ENCODE measurements at places on chromosomes 2 and 18.

GRCh38 chr2:190311893-190312634 lies 7.6 kb downstream of the HIBCH start:
- DNase-seq, result no peak

- DNase-seq, result no peak
Measured at GRCh38 chr18:74281980-74282754, 9.6 kb downstream of the CYB5A start.

GRCh38 chr2:176018708-176019107 lies 16.6 kb upstream of the LNPK start:
- no peak for DNase-seq

- DNase-seq, result no peak
Measured at GRCh38 chr2:15973481-15974401, 33.4 kb downstream of the MYCN start.

DNA sequence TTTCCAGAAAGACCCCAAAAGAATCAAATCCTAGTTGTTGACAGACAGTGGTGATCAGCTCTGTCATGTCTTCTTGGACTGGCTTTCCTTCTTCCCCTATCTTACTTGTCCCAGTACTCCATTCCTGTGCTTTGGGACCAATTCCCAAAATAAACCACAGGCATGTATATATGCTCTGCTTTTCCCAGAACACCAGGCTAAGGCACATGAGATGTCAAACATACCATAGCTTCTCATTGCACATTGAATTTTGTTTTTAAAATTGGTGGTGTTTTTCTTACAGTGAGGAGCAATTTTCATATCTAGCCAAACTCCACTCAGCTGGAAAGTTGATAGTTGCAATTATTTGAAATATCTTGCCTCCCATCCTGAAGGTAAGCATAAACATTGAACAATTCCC lies 88.9 kb upstream of the RGPD4 start:
- no peak for DNase-seq

DNA sequence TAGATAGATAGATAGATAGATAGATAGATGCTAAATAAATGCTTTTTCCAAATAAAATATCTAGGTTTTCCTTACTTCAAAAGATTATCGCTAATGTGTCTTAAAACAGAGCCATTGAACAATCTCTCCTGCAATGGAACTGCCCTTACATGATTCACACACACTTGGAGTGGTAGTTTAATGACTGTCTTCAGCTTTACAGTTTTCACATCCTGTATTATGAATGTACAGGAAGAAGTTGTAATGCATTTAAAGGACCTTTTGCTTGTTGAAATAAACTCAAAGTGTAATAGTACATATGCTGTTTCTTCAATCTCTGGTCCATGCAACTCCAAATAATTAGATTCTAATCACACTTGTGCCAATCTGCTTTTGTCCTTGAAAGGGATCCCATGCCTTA lies 797.6 kb upstream of the CDH2 start:
- DNase-seq, result no peak

DNA sequence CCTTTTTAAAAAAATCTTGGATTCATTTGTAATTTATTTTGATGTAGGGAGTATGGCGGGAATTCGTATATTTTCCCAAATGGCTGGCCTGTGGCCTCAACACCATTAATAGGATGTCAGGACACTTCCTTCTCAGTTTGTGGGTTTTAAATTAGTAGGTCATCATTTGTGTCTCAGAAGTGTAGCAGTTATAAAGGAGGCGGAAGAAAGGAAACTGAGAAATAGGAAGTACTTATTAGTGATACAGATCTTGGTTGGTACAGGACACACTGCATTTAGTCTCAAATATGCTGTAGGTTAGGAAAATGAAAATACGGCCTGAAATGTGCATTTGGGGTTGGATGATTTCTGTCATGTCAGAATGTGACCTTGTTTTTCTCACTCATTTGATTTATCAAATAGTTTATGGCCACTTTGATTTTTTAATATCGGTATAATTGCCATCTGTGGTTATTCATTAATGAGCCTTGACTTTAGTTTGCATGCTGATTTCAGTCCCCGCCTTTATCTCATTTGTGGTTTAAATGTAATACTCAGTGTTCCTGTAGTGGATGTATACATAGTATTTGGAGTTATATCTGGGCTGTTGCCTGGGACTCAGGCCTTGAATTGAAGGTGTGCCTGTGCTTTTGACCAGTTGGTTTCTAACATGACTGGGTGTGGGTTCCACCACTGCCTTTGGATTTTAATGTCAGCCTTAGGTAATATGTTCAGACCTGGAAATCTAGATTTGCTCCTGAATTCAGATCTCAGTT lies 31.4 kb downstream of the ZCCHC2 start:
- DNase-seq, result no peak

- DNase-seq, result no peak
Measured at GRCh38 chr2:162315938-162316337, 2.5 kb downstream of the IFIH1 start.

- peak; percentile 24 for DNase-seq
Measured at GRCh38 chr2:233857511-233858141, 3.3 kb upstream of the HJURP start.

DNA sequence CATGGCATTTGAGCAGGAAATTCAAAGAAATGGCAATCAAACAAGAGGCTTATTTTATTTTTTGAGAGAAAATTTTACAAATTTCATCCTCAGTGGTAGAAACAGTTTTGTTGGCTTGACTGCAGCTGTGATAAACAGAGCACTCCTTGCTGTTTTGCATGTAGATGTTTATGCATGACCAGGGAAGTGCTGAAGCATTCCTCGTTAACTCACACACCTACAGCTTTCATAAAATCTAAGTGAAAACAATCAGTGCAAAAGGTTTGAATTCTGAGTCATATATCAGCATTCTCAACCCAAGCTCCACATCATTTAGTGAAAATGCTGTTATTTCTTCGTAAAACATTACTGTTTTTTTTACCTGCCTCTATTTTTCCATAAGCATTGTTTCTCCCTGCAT lies 146.6 kb upstream of the CCDC68 start:
- DNase-seq, result no peak

DNA sequence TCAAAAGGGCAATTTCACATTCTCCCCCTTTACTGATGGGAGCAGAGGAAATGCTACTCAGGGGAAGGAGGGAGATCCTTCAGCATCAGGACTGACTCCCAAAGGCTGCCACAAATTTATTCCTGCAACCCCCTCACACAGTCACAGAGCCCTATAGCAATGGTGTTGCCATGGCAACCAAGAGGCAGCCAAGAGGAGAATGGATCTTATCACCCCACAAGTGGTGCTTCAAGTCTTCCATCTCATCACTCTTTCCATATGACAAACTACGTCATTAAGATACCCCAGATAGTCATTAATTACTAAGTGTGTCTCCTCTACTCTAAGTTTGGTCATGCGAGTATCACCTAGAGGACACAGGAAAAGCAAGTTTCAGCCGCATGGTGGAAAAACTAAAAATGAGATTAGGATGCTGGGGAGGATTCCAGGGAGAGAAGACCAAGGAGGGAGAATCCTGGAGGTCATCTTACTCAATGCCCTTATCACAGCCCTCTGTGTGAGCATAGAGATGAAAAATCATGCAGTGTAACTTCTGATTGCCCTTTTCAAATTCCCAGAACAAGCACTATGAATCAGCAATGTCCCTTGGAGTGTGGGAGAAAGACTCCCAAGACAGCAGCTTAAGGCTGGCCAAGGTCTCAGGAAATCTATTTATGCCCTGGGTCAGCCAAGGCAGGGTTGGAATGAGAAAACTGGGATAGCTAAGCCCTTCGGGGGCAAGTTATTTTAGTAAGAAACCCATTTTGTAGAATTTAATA lies 885.7 kb upstream of the KLHL29 start:
- no peak for DNase-seq

DNA sequence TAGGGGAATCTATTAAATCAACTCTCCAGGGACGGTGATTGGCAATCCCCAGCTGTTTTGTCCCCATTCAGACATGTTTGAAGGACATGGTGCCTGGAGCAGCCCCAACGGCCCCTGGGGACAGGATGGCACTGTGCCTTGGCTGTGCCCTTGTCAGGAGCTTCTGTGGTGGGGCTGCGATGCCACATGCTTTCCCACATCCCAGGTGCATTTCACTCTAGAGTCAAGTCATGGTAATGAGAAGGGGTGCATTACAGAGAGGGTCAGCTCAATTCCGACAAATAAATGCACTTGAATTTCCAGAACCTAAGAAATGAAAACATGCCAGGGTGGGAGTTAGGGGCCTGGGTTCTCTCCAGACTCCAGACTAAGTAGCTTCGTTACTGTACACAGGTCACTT lies 289.4 kb upstream of the PXDN start:
- no peak for DNase-seq

- DNase-seq, result no peak
Measured at GRCh38 chr2:63189026-63189425, 138.4 kb downstream of the OTX1 start.

DNA sequence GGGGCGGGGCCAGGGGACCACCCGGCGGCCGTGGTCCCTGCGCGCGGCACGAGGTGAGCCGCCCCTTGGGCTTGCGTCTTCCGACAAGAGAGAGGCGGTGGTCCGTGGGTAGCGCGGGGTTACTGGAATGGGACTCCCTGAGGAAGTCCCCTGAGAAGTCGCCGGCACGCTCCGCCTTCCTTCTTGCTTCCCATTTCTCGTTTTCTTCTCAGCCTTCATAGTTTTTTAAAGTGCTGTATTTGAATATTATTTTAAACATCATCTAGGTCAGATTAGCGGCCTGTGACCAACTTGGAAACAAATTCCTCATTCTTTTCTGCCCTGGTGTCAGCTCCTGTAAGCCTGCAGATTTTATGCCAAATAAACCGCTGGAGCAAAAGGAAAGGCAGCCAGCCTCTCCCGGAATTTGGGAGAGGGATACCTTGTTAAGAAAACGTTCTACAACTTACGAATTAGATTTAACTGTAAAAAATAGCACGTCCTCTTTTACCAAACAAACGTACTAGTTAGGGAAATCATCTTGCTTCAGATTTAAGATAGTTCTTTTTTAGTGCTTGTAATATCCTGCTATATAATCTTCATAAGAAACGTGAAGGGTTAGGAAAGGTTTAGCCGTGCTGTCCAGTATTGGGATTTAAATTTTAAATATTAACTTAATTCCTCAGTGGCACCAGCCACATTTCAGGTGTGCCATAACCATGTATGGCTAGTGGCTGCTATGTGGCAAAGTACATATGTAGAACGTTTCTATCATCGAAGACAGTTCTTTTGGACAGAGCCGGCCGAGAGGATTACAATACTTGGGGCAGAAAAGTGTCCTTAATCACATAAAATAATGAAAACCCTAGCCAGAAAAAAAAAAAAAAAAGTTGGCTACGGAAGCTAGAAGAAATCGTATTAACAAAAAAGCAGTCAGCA lies 628 bp upstream of the PTPN2 start:
- no peak for DNase-seq

DNA sequence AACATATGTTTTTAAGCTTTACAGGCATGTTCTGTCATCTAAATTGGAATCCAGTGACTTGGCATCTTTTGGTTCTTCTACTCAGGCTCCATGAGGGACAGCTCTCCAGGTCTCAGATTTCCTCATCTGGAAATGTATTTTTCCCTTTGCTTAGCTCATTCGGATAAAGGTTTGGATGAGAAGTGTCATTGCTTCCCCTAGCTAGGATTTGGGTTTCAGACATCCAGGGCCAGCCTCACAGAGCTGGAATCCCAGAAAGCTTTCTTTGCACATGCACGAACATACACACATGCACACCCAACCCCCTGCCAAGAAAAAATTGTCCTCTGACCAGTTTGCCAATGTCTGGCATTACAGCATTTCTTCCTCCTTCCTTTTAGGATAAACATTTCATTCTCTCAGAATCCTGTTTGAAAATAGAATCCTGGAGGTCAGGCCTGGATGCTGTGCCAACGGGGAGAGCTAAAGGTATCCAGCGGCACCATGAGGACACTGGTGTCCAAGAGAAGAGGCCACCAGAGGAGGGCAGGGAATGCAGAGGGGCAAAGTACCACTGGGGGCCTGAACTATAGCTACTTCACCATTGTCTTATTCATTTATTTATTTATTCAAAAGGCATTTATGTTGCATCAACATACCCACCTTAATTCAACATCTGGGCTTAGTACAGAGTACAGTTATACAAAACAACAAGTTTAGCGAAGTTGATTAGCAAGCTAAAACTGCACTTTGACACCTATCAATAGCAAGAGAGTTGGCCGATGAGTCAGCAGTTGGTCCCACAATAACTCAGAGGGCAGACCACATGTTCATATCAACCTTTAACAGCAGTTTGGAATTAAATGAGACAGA lies 97.9 kb upstream of the ATL2 start:
- no peak for DNase-seq

DNA sequence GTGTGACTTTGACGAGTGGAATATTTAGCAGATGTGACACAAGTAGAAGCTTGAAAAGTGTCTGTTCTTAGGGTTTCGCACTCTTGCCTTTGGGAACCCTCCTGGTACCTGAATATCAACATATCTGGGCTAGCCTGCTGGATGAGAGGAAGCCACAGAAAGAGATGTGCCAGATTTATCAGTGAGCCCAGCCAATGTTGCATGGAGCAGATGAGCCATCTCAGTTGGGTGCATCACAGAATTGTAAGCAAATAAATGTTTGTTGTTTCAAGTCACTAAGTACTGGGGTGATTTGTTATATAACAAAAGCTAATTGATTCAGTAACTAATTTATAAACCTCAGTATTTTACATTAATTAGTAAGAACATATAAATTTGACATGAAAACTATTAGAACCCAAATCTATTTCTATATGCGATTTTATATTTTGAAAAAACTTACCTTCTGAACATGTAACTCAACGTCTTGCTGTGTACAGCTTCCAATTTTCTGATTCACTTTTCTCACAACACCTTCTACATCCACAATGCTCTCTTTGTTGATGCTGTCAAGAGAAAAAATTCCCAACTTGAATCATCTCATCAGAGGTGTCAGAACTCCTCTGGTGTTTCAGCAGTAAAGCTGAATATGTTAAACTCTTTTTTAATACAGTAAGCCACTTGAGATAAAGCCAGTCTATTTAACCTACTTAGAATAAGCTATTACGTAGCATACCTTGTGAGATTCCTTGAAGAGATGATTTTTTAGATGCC lies 42.3 kb downstream of the DARS1 start:
- no peak for DNase-seq

- no peak for DNase-seq
Measured at GRCh38 chr2:138095336-138095735, 131.1 kb downstream of the HNMT start.

DNA sequence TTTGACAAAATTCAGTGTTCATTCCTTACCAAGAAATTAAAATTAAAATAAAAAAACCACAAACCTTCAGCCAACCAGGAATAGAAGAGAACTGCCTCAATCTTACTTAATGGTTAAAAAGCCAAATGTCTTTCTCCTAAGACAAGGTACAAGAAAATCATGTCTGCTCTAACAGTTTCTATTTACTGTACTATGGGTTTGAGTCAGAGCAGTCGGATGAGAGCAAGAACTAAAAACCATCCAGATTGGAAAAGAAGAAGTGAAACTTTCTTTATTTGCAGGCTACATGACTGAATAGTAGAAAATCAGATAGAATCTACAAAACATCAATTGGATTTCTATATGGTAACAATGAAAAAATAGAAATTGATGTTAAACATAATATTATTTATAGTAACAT lies 555.5 kb upstream of the TNP1 start:
- DNase-seq, result no peak
